ENCODE measurements at places on chromosomes 1 and 21. TPM values are rescaled to one million over a fixed set of nuclear protein-coding genes. Genes with fewer than 3 reads are reported as not detected.

Gene CLEC20A
- not detected for total RNA-seq

GRCh38 chr1:5707566-5708345, 284.5 kb downstream of the NPHP4 start:
- no peak overlapping the region for H3K27ac ChIP-seq
- DNase-seq, result no peak
- no peaks in the 10 kb centered on the region for H3K36me3 ChIP-seq
- H3K4me3 ChIP-seq, result no peak overlapping the region
- no peaks in the 10 kb centered on the region for H3K4me1 ChIP-seq

Gene NBPF10
- 4.5 TPM for total RNA-seq

DNA sequence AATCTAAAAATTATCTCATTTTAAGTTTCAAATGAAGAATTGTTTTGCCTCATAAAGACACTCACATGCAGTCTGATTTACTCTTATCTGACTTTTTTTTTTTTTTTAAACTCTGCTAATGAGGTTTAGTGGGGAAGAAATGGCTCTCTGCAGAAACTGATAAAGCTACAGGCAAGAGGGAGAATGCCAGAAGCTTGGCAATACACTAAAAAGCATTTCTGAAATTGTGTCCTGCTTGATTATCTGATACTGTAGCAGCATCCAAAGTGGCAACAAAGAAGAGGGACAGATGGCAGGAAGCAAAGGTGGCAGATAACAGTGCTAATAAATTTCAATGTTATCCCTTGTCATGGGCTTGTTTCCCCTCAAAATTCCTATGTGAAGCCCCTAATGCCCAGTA, 1744.9 kb downstream of the NCAM2 start:
- no peaks in the 10 kb centered on the region for H3K4me1 ChIP-seq
- no peaks in the 10 kb centered on the region for H3K27me3 ChIP-seq
- peaks cover 1% of the 10 kb centered on the region for H3K36me3 ChIP-seq
- H3K4me3 ChIP-seq, result no peak overlapping the region
- DNase-seq, result no peak

DNA sequence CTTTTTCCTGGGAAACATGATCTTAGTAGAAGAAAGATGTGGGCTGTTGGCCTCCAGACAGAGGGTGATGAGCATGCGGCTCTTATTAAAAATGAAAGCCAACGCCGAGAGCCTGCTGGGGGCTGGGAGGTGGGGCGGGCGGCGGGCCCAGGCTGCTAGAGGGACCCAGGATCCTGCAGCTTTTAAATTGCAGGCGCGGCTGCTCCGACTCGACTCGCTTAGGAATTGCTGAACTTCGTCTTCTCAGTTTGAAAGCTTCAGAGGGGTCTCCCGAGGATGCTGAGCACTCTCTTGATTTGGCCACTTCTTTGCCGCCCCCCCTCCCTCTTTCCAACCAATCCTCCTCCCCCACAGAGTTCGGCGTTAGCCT, 1.2 kb downstream of the AGPAT3 start:
- peak overlapping the region; percentile 85 for H3K27ac ChIP-seq
- DNase-seq, result peak; percentile 18
- peaks cover 16% of the 10 kb centered on the region for H3K4me1 ChIP-seq
- peaks cover 2% of the 10 kb centered on the region for H3K36me3 ChIP-seq
- no peaks in the 10 kb centered on the region for H3K27me3 ChIP-seq

- no peak for DNase-seq
- peak overlapping the region; percentile 9 for H3K27ac ChIP-seq
- H3K36me3 ChIP-seq, result no peaks in the 10 kb centered on the region
- no peaks in the 10 kb centered on the region for H3K27me3 ChIP-seq
Observed at GRCh38 chr1:58885998-58886397, 102.2 kb upstream of the JUN start.

Gene FMO5
- 1.8 TPM for total RNA-seq

- no peak overlapping the region for H3K4me3 ChIP-seq
- no peaks in the 10 kb centered on the region for H3K36me3 ChIP-seq
- H3K27me3 ChIP-seq, result peaks cover 2% of the 10 kb centered on the region
- DNase-seq, result peak; percentile 86
Observed at GRCh38 chr21:45880097-45881068, 101.2 kb upstream of the COL6A1 start.

Gene CFAP74
- total RNA-seq, result not detected

GRCh38 chr1:201570886-201571624, 32.1 kb downstream of the NAV1 start:
- no peaks in the 10 kb centered on the region for H3K27me3 ChIP-seq
- DNase-seq, result no peak
- peaks cover under 1% of the 10 kb centered on the region for H3K36me3 ChIP-seq
- H3K4me1 ChIP-seq, result peaks cover 23% of the 10 kb centered on the region

Gene LRRC7
- 0.58 TPM for total RNA-seq

GRCh38 chr1:111332190-111332589, 41.5 kb downstream of the CHIA start:
- peaks cover 15% of the 10 kb centered on the region for H3K27me3 ChIP-seq
- H3K4me1 ChIP-seq, result no peaks in the 10 kb centered on the region
- no peak for DNase-seq
- H3K4me3 ChIP-seq, result no peak overlapping the region
- H3K27ac ChIP-seq, result no peak overlapping the region
- H3K36me3 ChIP-seq, result peaks cover 14% of the 10 kb centered on the region

Gene TPRG1L
- total RNA-seq, result 53.6 TPM

GRCh38 chr1:34833711-34834110, 25.8 kb downstream of the SMIM12 start:
- no peaks in the 10 kb centered on the region for H3K27me3 ChIP-seq
- no peak overlapping the region for H3K4me3 ChIP-seq
- DNase-seq, result no peak
- peaks cover 39% of the 10 kb centered on the region for H3K4me1 ChIP-seq
- H3K27ac ChIP-seq, result no peak overlapping the region

DNA sequence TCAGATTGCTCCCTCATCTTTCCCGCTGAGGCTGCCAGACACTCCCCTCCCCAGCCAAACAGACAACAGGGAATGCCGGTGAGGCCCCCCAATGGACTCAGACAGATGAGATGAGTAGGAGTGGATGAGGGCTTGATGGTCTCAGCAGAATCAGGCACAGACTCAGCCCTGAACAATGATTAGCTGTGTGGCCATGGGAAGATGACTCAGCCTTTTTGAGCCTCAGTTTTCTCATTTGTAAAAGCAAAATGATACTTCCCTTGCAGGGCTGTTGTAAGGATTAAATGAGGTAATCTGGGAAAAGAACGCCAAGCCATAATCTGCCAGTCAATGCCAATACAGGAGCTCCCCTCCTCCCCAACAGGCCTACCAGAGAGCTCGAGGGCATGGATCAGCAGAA, 12.4 kb downstream of the C1orf198 start:
- H3K4me3 ChIP-seq, result no peak overlapping the region
- H3K4me1 ChIP-seq, result peaks cover 100% of the 10 kb centered on the region
- no peak for DNase-seq
- peak overlapping the region; percentile 97 for H3K27ac ChIP-seq
- no peaks in the 10 kb centered on the region for H3K27me3 ChIP-seq

- DNase-seq, result no peak
- peaks cover 72% of the 10 kb centered on the region for H3K4me1 ChIP-seq
- H3K4me3 ChIP-seq, result peak overlapping the region; percentile 88
- peaks cover 8% of the 10 kb centered on the region for H3K36me3 ChIP-seq
- peak overlapping the region; percentile 99 for H3K27ac ChIP-seq
Observed at GRCh38 chr1:151989211-151989862, 4.3 kb downstream of the S100A10 start.

Gene CKS1B
- total RNA-seq, result 26.8 TPM

GRCh38 chr1:33872275-33872674, 8.4 kb downstream of the HMGB4 start:
- no peak overlapping the region for H3K27ac ChIP-seq
- no peaks in the 10 kb centered on the region for H3K4me1 ChIP-seq
- no peak overlapping the region for H3K4me3 ChIP-seq
- no peaks in the 10 kb centered on the region for H3K27me3 ChIP-seq
- H3K36me3 ChIP-seq, result no peaks in the 10 kb centered on the region

Gene PDC
- total RNA-seq, result not detected

- H3K27ac ChIP-seq, result no peak overlapping the region
- H3K36me3 ChIP-seq, result no peaks in the 10 kb centered on the region
- H3K4me1 ChIP-seq, result peaks cover 5% of the 10 kb centered on the region
- H3K4me3 ChIP-seq, result no peak overlapping the region
- no peaks in the 10 kb centered on the region for H3K27me3 ChIP-seq
- DNase-seq, result no peak
Observed at GRCh38 chr1:91098299-91098906, 76.6 kb upstream of the ZNF644 start.

GRCh38 chr1:203026666-203027663, 674 bp downstream of the PPFIA4 start:
- H3K36me3 ChIP-seq, result peaks cover 4% of the 10 kb centered on the region
- no peak for DNase-seq
- no peak overlapping the region for H3K27ac ChIP-seq
- H3K4me1 ChIP-seq, result peaks cover 21% of the 10 kb centered on the region
- peak overlapping the region; percentile 75 for H3K4me3 ChIP-seq
- H3K27me3 ChIP-seq, result no peaks in the 10 kb centered on the region

Gene CBR3
- 3.5 TPM for total RNA-seq

- H3K27me3 ChIP-seq, result no peaks in the 10 kb centered on the region
- no peak for DNase-seq
- H3K4me1 ChIP-seq, result peaks cover 39% of the 10 kb centered on the region
- no peak overlapping the region for H3K4me3 ChIP-seq
- H3K27ac ChIP-seq, result peak overlapping the region; percentile 0
Observed at GRCh38 chr1:15915991-15916390, 59.9 kb downstream of the ZBTB17 start.

DNA sequence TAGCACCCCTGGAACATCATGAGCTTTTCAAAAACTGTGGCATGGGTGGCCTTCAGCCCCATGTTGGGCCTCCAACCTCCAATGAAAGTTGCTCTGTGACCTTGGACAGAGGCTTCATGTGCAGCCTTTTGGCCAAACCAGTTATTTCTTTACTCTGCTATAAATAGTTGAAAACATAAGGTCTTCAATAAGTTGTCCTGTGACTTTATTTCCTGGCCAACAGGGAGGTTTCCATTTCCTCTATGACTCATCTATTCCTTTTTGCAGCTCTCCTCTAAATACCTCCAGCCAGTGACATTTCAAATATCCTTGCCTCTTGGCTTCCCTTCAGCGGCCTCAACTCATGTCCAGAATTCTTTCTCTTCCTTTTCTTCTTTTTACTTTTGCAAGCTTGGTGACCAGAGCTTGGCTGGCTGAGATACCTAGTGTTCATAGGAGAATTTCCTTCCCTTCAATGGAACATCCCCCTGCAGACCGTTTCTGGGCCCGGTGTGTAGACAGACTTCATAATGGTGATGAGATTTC, 22.7 kb upstream of the TRIM67 start:
- no peaks in the 10 kb centered on the region for H3K27me3 ChIP-seq
- DNase-seq, result no peak
- H3K36me3 ChIP-seq, result no peaks in the 10 kb centered on the region
- H3K27ac ChIP-seq, result peak overlapping the region; percentile 96

DNA sequence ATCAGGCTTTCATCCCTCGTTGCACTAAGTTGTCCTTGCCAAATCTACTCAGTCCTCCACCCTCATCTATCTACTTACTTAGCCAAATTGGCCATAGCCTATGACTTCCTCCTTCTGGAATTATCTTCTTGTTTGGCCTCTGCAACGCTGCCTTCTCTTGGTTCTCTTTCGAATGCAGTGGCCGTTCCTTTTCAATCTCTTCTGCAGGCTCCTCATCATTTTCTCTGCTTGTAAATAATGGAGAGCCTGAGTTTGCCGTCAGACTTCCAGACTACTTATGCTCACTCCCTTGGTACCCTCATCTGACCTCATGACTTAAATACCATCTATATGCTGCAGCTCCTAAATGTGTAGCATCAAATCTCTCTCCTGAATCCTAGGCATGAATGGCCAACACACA, 22.4 kb upstream of the SRRM1 start:
- H3K27me3 ChIP-seq, result peaks cover 14% of the 10 kb centered on the region
- H3K4me1 ChIP-seq, result peaks cover 14% of the 10 kb centered on the region
- peaks cover 4% of the 10 kb centered on the region for H3K36me3 ChIP-seq
- no peak for DNase-seq

Gene CBS
- 16.6 TPM for total RNA-seq

DNA sequence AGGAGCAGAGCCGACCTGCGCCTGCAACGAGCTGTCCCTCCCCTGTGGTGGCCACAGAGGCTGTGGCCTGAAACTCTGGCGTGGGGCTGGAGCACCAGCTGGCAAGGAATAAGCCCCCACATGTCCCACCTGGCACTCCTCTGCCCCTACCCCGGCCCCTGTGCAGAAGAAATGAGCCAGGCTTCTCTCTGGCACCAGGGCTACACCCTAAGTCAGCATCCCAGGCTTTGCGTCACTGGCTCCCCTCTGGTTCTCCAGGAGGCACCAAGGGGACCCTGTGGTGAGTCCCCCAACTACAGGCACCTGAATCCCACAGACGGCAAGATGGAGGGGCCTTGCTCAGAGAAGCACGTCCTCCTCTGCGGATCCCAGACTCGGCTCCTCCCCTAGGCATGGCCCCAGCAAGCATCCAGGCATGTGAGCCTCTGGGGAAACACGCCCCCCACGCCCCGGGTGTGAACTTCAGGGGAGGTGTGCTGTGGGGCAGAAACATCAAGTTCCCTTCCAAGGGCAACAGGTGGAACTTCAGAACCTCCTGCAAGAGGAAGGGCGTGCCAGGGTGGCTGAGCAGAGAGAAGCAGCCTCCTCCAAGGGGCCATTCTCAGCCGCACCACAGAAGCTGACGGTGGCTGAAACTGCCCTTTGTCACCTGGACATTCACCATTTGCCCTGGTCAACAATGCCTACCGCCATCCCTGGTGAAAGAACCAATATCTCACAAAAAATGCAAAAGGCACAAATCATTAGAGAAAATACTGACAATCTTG, 2.9 kb downstream of the KRTAP10-7 start:
- H3K27ac ChIP-seq, result no peak overlapping the region
- no peak overlapping the region for H3K4me3 ChIP-seq
- peaks cover 6% of the 10 kb centered on the region for H3K36me3 ChIP-seq
- DNase-seq, result no peak
